Natural killer cell treated with Interleukin-12 subunit alpha and Interleukin-12 subunit beta and Interleukin-15 and Interleukin-18, amount 100 ng/mL, for 72 hours (primary cell): ENCODE measurements at places on chromosomes 4 and X. TPM values are rescaled to one million over a fixed set of nuclear protein-coding genes. Genes with fewer than 3 reads are reported as not detected.

Gene HSFX4
- total RNA-seq, result not detected

Gene RRH
- total RNA-seq, result not detected

Gene CD40LG
- 9.0 TPM for total RNA-seq

Gene PRSS12
- not detected for total RNA-seq

Gene AVPR2
- not detected for total RNA-seq

Gene BBS7
- total RNA-seq, result 25.3 TPM

Gene SPON2
- total RNA-seq, result 1.5 TPM

Gene NALF2
- total RNA-seq, result not detected

Gene SPANXD
- total RNA-seq, result not detected

Gene MSANTD1
- 2.0 TPM for total RNA-seq

Gene ADH7
- not detected for total RNA-seq

DNA sequence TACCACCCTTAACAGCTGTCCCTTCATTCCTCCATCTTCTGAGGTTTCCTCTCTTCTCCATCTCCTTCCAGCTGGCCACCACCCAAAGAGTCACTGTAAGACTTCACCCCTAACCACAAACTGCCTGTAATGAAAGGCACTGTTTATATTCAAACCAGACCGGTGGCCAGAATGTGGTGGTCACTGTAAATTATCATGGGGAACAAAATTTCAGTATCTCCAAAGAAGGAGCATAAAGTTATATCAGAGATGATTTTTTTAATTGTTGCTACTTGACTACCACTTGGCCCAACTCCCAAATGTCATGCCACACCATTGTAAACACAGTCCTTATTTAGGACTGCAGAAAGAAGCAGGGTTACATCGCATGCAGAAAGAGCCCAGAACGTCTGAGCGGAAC lies 44.8 kb downstream of the SMARCA1 start:
- H3K4me1 ChIP-seq, result no peaks in the 10 kb centered on the region
- no peak overlapping the region for H3K27ac ChIP-seq
- no peaks in the 10 kb centered on the region for H3K36me3 ChIP-seq
- H3K4me3 ChIP-seq, result no peak overlapping the region
- H3K27me3 ChIP-seq, result peaks cover 9% of the 10 kb centered on the region
- DNase-seq, result no peak

DNA sequence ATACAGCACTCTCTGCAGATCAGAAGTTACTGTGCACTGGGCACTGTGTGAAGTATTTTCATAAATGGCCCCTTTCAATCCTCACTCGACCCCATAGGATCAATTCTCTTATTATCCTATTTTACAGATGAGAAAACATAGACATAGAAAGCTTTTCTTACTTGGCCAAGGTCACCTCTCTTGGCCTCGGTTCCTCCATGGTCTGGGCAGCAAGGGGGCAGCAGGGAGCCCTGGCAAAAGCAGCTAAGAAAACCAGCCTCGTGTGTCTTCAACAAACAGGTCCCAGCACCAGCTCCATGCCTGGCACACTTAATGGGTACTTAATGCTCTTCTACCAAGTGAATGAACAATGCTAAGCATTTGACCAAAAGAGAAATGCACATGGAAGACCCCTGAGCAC lies 34.4 kb downstream of the BST1 start:
- H3K36me3 ChIP-seq, result peaks cover 14% of the 10 kb centered on the region
- DNase-seq, result no peak
- peaks cover 30% of the 10 kb centered on the region for H3K4me1 ChIP-seq
- H3K27me3 ChIP-seq, result no peaks in the 10 kb centered on the region

- H3K36me3 ChIP-seq, result peaks cover 12% of the 10 kb centered on the region
- peak overlapping the region; percentile 89 for H3K4me3 ChIP-seq
- peaks cover 39% of the 10 kb centered on the region for H3K4me1 ChIP-seq
- no peaks in the 10 kb centered on the region for H3K27me3 ChIP-seq
These were observed 603 bp downstream of the MAD2L1 start for GRCh38 chr4:120065974-120066516.

- no peak overlapping the region for H3K4me3 ChIP-seq
These were observed 156.3 kb downstream of the BTC start for GRCh38 chr4:74638001-74638400.

DNA sequence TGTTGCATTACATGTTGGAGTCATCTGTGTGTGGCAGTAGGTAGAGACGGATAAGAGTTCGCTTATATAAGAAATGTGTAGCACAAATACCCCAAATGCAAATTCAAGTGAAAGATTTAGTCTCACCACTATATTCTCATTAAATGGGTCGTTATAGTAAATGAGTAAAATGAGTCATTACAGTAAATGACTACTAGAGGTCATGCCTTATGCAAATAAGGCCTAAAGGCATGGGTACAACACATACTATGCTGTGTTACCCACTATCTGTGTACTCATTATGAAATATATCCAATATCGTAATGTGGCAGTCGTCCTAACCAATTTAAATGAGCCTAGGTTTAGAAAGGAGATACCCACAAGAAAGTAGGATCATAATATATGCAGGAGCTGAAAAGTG lies 1603.1 kb downstream of the C4orf33 start:
- H3K27ac ChIP-seq, result no peak overlapping the region
- no peaks in the 10 kb centered on the region for H3K36me3 ChIP-seq
- no peaks in the 10 kb centered on the region for H3K27me3 ChIP-seq
- no peaks in the 10 kb centered on the region for H3K4me1 ChIP-seq
- no peak overlapping the region for H3K4me3 ChIP-seq

GRCh38 chr4:102598086-102598761 lies 97.1 kb downstream of the NFKB1 start:
- DNase-seq, result no peak
- peak overlapping the region; percentile 49 for H3K27ac ChIP-seq
- peak overlapping the region; percentile 46 for H3K4me3 ChIP-seq
- H3K36me3 ChIP-seq, result peaks cover 71% of the 10 kb centered on the region

- no peak for DNase-seq
- peak overlapping the region; percentile 28 for H3K4me3 ChIP-seq
These were observed 50.2 kb downstream of the LEF1 start for GRCh38 chr4:108118505-108118904.

DNA sequence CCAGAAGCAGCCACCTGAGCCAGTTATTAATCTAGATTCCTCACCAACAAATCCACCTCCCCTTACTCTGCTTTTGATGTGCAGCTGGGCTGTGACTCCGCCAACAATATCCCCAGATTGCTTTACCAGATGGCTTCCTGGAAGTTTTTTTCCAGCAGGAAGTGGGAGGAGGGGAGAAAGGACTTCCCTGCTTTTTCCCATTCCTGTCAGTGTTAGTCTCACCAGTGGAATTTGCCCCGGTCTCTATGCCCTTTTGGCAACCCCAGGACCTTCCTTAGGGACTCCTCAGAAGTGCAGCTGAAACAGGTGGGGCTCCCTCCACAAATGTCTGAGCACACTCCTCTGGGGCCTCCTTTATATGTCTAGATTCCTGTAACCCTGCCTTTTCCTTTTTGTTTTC lies 465.2 kb upstream of the IGFBP7 start:
- H3K4me1 ChIP-seq, result no peaks in the 10 kb centered on the region
- no peaks in the 10 kb centered on the region for H3K36me3 ChIP-seq
- H3K4me3 ChIP-seq, result no peak overlapping the region
- H3K27me3 ChIP-seq, result no peaks in the 10 kb centered on the region

DNA sequence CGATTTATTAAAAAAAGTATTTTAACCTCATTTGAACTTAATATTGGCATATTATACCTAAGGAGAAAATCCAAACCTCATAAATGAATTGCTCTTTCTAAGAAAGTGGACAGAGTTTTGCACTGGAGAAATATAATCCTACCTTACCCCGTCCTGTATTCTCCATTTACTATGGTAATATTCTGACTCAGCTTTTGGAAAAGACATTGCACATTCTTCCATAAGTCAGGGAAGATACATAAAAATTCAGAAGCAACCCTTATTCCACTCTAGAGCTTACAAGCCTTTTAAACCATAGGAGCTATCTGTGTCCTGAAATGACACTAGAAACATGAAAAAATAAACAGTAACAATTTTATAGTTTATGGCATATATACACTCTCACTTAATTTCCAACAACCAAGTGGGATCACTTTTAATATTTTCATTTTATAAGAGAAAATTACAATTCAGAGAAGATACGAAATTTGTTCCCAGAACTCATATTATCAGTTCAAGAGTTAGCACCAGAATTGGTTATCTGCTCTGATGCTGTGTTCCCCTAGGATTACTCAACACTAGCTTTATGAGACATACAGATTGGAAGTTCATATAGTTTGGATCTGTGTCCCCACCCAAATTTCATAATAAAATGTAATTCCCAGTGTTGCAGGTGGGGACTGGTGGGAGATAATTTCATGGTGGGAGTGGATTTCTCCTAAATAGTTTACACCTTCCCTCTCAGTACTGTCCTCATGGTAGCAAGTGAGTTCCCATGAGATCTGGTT lies 359.4 kb downstream of the ARAP2 start:
- no peaks in the 10 kb centered on the region for H3K36me3 ChIP-seq
- H3K27ac ChIP-seq, result no peak overlapping the region
- no peak overlapping the region for H3K4me3 ChIP-seq
- no peak for DNase-seq

GRCh38 chr4:109746728-109747127 lies 16.9 kb upstream of the PLA2G12A start:
- no peak overlapping the region for H3K4me3 ChIP-seq
- no peak overlapping the region for H3K27ac ChIP-seq
- no peaks in the 10 kb centered on the region for H3K36me3 ChIP-seq
- no peaks in the 10 kb centered on the region for H3K4me1 ChIP-seq
- no peak for DNase-seq

DNA sequence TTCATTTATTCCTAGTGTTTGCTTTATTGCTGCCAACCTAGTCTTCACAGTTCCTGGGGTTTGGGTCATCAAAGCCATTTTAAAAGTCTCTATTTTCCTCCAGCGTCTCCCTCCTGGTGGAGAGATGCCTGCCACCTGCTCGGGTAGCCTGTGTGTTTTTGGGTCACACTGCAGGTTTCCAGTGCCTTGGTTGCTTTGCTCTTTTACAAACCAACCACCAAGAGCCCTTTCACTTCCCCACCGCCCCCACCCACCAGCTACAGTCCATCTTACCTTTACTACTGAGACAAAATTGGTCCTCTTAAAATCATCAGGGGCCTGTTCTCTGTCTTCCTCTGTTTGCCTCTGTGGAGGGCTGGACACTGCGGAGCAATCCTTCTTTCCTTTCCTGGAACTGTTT lies 280.5 kb upstream of the GATB start:
- H3K4me3 ChIP-seq, result no peak overlapping the region
- H3K36me3 ChIP-seq, result peaks cover 7% of the 10 kb centered on the region
- H3K27ac ChIP-seq, result no peak overlapping the region
- H3K27me3 ChIP-seq, result peaks cover 6% of the 10 kb centered on the region
- DNase-seq, result no peak

GRCh38 chr4:85734424-85734831 lies 259.5 kb downstream of the ARHGAP24 start:
- no peak overlapping the region for H3K27ac ChIP-seq
- H3K36me3 ChIP-seq, result peaks cover 5% of the 10 kb centered on the region
- H3K4me1 ChIP-seq, result no peaks in the 10 kb centered on the region
- no peak overlapping the region for H3K4me3 ChIP-seq
- H3K27me3 ChIP-seq, result no peaks in the 10 kb centered on the region
- DNase-seq, result no peak

DNA sequence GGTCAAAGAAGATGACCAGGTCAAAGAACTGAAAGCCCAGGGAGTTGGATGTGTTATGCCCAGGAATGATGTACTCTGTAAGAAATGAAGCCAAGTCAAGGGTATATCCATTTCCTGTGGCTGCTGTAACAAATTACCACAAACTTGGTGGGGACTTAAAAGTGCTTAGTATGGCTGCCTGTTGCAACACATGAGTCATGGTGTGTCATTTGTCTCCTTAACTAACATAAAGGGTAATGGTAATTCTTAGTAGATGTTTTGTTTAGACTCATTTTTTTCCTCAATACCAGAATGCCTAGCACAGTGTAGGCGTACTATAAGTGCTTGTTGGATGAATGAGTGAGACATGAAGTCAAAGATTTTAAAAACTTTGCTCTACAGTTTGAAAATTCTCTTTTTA lies 45.7 kb downstream of the SYTL5 start:
- no peaks in the 10 kb centered on the region for H3K4me1 ChIP-seq
- H3K4me3 ChIP-seq, result no peak overlapping the region
- no peak for DNase-seq
- H3K27me3 ChIP-seq, result peaks cover 13% of the 10 kb centered on the region
- no peaks in the 10 kb centered on the region for H3K36me3 ChIP-seq

- H3K4me3 ChIP-seq, result no peak overlapping the region
- H3K4me1 ChIP-seq, result no peaks in the 10 kb centered on the region
- H3K27me3 ChIP-seq, result no peaks in the 10 kb centered on the region
These were observed 415.0 kb downstream of the CFAP47 start for GRCh38 chrX:36334572-36334971.

GRCh38 chr4:181643466-181643865 lies 599.7 kb upstream of the TENM3 start:
- no peaks in the 10 kb centered on the region for H3K27me3 ChIP-seq
- DNase-seq, result no peak
- H3K27ac ChIP-seq, result no peak overlapping the region
- H3K4me1 ChIP-seq, result no peaks in the 10 kb centered on the region
- H3K4me3 ChIP-seq, result no peak overlapping the region
- peaks cover 7% of the 10 kb centered on the region for H3K36me3 ChIP-seq

- peak overlapping the region; percentile 68 for H3K27ac ChIP-seq
- peaks cover 4% of the 10 kb centered on the region for H3K36me3 ChIP-seq
- H3K27me3 ChIP-seq, result peaks cover 21% of the 10 kb centered on the region
- no peak for DNase-seq
These were observed 110.8 kb downstream of the AFAP1 start for GRCh38 chr4:7828793-7829301.

DNA sequence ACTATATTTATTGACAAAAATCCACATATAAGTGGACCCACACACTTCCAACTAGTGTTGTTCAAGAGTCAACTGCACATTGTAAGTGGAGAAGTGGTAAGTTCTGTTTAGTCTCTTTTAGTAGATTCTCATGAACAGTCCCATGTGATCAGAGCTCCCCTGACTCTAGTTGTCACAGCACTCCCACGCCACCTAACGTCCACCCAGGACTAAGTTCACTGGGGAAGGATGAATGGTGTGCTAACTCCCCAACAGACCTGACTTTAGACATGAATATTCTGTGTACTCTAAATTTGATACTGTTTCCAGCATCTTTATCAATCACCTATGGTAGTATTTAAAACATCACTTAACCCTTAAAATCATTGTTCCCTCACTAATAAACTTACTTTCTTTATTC lies 59.8 kb downstream of the PACRGL start:
- no peaks in the 10 kb centered on the region for H3K27me3 ChIP-seq
- no peaks in the 10 kb centered on the region for H3K36me3 ChIP-seq
- no peak for DNase-seq
- H3K27ac ChIP-seq, result no peak overlapping the region
- H3K4me1 ChIP-seq, result no peaks in the 10 kb centered on the region

DNA sequence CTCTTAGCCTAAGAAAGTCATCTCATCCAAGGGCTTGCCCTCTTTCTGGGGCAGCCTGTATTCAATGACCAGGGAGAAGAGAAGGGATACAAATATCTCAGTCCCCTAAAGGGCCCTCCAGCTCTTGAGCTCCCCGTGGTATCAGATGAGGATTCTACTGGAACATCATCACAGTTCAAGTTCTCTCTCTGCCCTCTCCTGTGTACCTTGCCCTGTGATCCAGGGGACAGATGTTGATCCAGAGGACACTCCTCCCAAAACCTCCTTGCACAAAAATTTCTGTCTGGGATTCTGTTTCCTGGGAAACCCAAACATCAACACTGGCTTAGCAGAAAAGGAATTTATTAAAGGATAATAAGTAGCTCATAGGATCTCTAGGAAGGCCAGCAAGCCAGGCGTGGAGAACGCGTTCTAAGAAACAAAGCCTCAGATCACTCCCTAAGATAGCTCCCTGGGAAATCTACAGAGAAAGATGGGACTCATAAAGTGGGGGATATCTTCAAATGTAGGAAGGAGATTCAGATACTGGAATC lies 296.3 kb upstream of the KLF3 start:
- no peaks in the 10 kb centered on the region for H3K36me3 ChIP-seq
- DNase-seq, result no peak
- H3K4me3 ChIP-seq, result no peak overlapping the region
- no peaks in the 10 kb centered on the region for H3K27me3 ChIP-seq
- H3K27ac ChIP-seq, result no peak overlapping the region
- H3K4me1 ChIP-seq, result peaks cover 7% of the 10 kb centered on the region
